CD4-positive, alpha-beta memory T cell (primary cell): ENCODE measurements at places on chromosomes 2 and 18. TPM values are rescaled to one million over a fixed set of nuclear protein-coding genes. Genes with fewer than 3 reads are reported as not detected.

DNA sequence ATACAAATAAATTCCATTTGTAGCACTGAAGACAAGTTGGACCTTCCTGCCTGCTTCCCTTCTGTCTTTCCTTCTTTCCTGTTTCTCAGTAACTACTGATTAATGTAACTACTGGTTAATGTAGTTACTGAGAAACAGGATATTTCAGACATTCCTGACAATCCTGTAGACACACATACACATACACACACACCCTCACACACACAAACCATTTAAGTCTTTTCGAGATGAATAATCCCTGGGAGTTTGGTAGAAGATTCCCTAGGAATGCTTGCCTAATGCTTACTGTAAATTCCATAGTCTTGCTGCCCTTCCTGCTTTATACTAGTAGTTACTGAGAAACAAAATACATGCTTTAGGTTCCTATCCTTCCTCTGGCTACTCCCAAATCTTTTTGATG lies 83.9 kb downstream of the PIK3C3 start:
- DNase-seq, result no peak

- no peak for DNase-seq
Observed at GRCh38 chr18:76619261-76619620, 124.2 kb upstream of the ZNF516 start.

GRCh38 chr2:129713337-129713736 lies 266.1 kb upstream of the RAB6C start:
- DNase-seq, result no peak

GRCh38 chr2:224126440-224126839 lies 87.4 kb upstream of the SERPINE2 start:
- DNase-seq, result no peak

DNA sequence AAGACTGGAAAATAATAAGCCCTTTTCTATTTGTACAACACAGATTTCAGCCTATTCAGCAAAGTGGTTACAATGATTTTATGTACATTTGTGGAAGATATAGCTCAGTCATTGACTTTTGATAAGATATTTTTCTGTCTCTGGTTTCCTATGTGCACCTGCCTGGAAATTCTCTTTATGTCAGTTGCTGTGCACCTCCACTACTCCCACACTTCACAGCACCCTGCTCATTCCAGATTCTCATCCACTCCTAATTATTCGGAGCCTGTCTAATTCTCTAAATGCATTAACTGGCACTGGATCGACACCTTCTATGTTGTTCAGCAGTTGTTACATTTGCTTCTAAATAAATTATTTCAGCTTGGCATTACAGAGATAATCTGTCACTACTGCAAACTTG lies 275.1 kb upstream of the RND3 start:
- DNase-seq, result no peak

Gene INO80B
- polyA plus RNA-seq, result 4.6 TPM

Gene IL36B
- not detected for polyA plus RNA-seq

Gene LRATD1
- not detected for polyA plus RNA-seq

GRCh38 chr18:35619464-35619863 lies 37.9 kb downstream of the GALNT1 start:
- no peak for DNase-seq

GRCh38 chr2:37883518-37883917 lies 41.6 kb upstream of the RMDN2 start:
- DNase-seq, result no peak

Gene SRD5A2
- polyA plus RNA-seq, result not detected

DNA sequence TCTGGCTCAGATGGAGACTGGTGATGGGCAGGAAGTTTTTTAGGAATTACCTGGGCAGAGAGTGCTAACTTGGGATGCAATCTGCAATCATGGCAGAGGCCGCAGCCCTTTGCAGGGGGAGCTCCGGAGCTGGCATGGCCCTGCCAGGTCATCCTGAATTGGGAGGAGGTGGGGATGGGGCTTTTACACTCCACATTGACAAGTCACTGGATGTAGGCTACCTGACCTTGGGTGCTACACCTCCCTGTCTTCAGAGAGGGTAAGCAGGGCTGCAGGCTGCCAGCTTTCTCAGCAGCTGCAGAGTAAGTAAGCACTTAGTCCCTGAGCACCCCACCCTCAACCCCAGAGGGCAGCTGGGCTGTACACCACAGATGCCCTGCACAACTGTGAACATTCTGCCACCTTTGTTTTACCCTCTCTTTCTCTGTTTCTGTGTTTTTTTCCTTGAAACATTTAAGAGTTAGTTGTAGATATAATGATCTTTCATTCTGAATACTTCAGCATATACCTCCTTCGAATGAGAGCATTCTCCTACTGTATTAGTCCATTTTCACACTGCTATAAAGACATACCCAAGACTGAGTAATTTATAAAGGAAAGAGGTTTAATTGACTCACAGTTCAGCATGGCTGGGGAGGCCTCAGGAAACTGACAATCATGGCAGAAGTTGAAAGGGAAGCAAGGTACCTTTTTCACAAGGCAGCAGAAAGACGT lies 6.8 kb upstream of the HS1BP3 start:
- no peak for DNase-seq

DNA sequence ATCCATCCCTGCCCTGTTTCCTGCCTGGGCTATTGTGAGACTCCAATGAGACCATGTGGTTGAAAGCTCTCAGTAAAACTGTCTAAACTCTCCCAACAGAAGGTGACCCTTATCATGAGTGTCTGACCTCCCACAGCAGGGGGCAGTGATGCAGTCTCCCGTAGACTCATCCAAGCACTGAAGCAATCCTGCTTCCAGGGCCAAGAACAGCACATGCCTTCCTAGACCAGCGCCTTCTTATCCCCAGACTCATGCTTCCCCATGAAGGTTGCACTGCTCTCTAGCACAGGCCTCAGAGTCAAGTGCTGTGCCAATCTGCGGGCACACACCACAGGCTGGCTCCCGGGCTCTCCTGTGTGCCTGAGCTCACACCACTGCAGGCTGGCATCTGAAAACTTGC lies 112.3 kb downstream of the TNS1 start:
- DNase-seq, result no peak

DNA sequence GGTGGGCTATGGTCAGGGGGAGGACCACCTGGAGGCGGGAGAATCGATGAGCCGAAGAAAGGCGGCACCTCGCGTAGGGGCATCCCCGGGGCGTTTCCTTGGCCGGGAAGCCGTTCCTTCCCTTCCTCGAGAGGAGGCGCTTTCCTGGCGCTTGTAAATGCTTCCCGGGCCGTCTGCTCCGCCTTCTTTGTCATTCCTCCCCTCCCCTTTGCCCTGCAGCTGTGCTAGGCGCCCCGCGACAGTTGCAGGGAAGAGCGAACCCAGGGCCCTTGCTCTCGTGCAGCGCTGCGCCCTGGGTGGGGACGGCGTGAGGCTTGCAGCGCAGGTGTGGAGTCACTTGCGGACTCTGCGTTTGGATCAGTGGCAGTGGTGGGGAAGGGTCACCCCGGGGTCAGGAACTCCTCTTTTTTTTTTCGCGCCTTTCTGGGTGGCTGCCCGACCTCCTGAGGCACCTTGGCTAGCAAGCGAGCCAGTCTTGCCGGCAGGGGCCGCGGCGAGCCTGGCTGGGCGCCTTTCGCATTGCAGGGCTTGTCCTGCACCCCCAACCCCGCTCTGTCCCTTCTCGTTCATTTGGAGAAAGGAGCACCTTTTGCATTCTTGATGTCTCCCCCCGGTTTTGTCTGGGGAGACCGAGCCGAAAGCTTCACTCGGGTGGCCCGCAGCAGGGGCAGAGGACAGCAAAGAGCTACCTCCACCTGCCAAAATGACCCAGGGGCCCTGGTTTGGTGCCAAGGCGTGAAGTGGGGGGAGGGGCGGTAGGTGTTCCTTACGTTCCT lies 858 bp downstream of the KCNS3 start:
- no peak for DNase-seq

DNA sequence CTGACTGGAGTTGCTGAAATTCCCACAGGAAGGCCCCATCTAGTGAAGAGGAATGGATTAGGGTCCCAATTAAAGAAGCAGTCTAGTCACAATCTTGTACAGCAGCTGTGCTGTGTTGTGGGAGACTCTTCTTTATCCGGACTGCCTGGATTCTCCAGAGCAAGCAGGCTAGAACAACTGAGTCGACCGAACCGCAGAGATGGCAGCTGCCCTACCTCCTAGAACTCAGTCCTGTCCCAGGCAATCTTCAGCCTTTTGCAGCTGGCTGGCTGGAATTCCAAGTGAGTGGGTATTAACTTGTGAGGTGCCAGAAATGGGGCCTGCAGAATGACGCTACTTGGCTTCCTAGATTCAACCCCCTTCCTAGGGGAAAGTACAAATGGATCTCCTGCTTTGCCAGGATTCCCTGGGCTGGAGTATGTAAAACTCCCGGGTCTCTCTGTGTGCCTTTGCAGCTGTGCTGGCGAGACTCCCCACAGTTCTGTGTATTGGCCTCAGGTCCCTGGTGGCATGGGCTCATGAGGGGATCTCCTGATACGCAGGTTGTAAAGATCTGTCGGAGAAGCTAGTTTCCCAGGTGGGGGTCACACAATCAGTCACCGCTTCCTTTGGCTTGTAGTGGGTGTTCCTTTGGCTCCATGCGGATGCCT lies 1952.6 kb upstream of the LRRTM1 start:
- no peak for DNase-seq

- no peak for DNase-seq
Observed at GRCh38 chr18:10895976-10896375, 253.4 kb downstream of the PIEZO2 start.

Gene MAP2
- polyA plus RNA-seq, result not detected

Gene SPEG
- 0.20 TPM for polyA plus RNA-seq

- DNase-seq, result no peak
Observed at GRCh38 chr18:78685250-78685979, 294.2 kb upstream of the SALL3 start.

- no peak for DNase-seq
Observed at GRCh38 chr18:31857526-31858106, 85.3 kb downstream of the TRAPPC8 start.

Gene TRABD2A
- 81.2 TPM for polyA plus RNA-seq

DNA sequence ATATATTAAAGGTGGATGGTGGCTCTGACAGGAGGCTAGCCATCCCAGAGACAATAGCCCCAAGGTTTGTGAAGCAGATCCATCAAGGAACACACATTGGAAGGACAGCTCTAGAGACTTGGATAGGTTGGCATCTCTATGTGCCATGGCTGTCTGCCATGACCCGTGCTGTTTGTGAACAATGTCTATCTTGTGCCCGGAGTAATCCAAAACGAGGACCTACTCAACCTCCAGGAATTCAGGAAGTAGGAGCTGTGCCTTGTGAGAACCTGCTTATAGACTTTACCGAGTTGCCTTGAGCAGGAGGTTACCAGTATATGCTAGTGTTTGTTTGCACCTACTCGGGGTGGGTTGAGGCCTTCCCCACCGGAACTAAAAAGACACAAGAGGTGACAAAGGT lies 43.1 kb upstream of the SELENOI start:
- DNase-seq, result no peak

DNA sequence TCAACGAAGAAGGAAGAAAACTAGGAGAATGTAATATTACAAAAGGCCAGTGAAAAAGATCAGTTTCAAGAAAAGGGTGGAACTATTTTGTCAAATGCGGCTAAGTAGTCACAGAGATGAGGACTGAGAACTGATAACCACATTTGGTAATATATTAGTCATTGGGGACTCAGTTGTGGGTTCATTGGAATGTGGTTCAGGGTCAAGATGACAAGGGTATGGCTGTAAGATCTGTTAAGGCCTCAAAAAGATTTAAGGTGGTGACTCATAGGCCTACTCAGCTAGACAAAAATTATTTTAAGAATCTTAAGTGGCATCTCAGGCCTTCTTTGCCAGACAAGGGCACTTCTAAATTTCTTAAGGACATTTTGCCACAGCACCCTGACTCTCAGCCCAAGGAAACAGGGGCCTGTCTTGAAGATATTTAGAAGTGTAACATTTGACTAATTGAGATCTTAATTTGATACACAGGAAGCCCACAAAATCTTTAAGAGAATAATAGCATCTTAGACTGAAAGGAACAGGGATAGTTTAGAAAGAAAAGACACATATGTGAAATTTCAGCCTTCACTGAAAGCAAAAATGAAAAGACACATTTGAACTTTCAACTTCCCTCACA lies 81.3 kb downstream of the STRADB start:
- DNase-seq, result no peak

DNA sequence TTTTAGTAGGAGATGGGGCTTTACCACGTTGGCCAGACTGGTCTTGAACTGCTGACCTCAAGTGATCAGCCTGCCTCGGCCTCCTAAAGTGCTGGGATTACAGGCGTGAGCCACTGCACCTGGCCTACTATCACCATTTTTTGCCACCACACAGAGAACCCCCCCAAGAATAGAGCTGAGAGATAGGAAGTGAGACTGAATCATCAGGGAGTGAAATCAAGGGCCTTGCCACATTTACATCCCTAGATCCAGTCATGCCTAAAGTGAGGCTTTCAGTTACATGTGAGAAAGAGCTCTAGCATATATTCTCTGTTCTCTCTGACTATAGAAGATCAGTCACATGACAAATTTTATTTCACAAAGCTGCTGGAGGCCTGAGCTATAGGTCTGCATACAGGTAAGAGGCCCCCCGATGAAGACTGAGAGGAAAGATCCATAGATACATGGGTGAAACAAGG lies 28.0 kb upstream of the KCMF1 start:
- DNase-seq, result no peak

Gene DNAH7
- not detected for polyA plus RNA-seq

GRCh38 chr2:43737097-43737854 lies 36.6 kb upstream of the DYNC2LI1 start:
- DNase-seq, result no peak

- no peak for DNase-seq
Observed at GRCh38 chr18:22628795-22629510, 211.2 kb upstream of the CTAGE1 start.

Gene AMMECR1L
- 9.9 TPM for polyA plus RNA-seq

GRCh38 chr18:39840406-39840805 lies 2114.6 kb upstream of the PIK3C3 start:
- DNase-seq, result no peak

Gene CCDC102B
- polyA plus RNA-seq, result 3.7 TPM

DNA sequence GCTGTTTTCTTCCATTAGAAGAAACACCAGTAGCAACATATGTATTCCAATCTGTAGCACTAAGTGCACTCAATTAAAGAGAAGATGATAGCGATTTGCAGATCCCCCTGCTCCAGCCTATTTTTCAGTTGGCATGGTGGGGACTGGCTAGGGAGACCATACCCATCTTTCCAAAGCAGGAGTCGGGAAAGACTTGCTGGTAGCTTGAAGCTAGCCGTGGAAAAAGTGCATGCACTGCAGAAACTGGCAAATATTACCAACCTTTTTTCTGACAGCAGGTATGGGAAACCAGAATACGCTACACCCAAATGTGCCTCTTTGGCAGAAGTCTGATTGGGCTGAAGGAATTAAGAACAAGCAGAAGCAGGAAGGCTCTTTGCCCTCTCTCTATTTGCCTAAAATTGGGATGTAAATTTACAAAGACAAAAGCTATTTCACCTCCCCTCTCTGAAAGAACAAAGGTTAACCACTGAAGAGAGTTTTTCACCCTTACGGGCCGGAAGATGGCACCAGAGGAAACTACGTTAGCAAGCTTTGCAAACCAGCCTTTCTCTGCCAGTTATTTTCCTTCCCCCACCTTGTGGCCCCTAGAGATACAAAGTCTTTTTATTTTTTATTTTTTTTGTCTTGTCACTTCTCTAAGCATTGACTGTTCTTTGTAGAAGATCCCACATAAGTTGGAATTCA lies 273.1 kb downstream of the DLGAP1 start:
- no peak for DNase-seq

- DNase-seq, result no peak
Observed at GRCh38 chr18:73136134-73136533, 268.3 kb upstream of the NETO1 start.

Gene RMND5A
- 17.4 TPM for polyA plus RNA-seq

Gene TNFRSF11A
- 6.5 TPM for polyA plus RNA-seq
